DMS79 (cell line): ENCODE measurements at places on chromosomes 16 and 17.

- peak; percentile 7 for DNase-seq
Observed at GRCh38 chr16:4093495-4094126, 22.6 kb downstream of the ADCY9 start.

DNA sequence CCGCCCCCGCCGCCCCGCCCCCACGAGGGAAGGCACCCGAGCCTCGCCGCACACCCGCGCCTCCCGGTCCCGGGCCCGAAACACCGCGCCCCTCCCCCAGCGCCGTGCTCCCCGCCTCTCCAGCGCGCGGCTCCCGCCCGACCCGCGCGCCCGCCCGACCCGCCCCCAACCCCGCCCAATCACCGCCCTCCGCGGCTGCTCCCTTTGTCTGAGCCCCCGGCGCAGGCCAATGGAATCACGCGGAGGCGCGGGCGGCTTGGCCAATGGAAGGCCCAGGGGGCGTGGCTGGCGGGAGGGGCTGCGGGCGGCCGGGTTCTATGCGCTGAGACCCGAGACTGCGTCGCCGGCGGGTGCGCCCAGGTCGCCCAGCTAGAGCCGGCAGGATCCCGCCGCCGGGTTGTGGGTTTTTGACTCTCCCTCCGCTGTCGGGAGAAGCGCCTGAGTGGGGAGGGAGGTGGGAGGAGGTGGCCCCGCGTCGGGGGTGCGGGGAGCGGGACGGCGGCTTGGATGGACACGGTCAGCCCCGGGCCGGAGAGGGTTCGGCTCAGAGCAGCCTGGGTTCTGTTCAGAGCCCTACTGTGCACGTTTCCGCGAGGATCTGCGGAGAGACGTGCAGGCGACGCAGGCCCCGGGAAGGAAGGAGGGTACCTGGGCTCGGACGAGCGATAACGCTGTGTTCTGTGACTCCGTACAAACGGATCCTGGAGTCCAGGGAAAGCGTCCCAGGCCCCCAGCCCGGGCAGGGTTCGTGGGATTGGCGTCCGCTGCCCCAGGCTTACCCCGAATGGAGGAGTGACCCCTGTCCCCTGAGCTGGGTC lies 49.0 kb upstream of the BAHCC1 start:
- DNase-seq = peak; percentile 78

GRCh38 chr16:76634847-76635697 lies 357.9 kb downstream of the CNTNAP4 start:
- DNase-seq = no peak

DNA sequence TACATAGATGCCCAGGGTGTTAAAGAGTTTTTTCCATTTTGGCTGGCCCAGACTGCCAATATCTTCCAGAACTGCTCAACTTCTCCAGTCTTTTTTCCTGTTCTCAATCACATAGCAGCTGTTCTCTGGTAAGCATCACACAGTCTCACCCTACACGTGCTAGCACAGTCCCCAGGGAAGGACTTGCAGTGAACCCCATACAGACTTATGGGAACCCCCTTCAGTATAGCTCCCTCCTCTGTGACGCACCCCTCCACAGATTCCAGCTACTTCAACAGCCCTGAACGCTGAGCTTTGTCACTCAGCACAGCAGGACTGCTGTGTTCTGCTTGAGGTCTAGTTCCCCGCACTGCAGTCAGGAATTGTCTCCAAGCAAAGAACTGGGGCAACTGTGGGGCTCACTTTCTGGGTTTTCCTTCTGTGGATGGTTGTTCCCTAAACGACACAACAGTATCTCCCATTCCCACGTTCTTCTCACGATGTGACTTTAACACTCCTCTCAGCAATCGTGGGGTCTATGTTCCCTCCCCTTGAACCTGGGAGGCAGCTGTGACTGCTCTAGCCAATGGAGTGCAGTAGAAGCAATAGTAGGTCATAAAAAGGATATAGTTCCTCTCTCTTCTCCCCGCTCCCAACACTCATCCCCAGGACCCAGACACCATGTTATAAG lies 3.6 kb downstream of the MMP28 start:
- DNase-seq = no peak

GRCh38 chr16:48393485-48394354 lies 8.5 kb upstream of the SIAH1 start:
- DNase-seq = no peak
